Activated naive CD4-positive, alpha-beta T cell treated with anti-CD3 and anti-CD28 coated beads, Interleukin-2, amount 50 U/mL, for 72 hours (primary cell): ENCODE measurements at places on chromosomes 5 and 9.

- no peak for DNase-seq
Measured at GRCh38 chr5:90488791-90489190, 14.1 kb downstream of the POLR3G start.

GRCh38 chr9:124741662-124742061, 29.4 kb downstream of the NR6A1 start:
- DNase-seq, result no peak

GRCh38 chr5:96220610-96221390, 212.2 kb downstream of the PCSK1 start:
- no peak for DNase-seq

- DNase-seq, result no peak
Measured at GRCh38 chr5:108687595-108688200, 60.0 kb upstream of the FER start.

DNA sequence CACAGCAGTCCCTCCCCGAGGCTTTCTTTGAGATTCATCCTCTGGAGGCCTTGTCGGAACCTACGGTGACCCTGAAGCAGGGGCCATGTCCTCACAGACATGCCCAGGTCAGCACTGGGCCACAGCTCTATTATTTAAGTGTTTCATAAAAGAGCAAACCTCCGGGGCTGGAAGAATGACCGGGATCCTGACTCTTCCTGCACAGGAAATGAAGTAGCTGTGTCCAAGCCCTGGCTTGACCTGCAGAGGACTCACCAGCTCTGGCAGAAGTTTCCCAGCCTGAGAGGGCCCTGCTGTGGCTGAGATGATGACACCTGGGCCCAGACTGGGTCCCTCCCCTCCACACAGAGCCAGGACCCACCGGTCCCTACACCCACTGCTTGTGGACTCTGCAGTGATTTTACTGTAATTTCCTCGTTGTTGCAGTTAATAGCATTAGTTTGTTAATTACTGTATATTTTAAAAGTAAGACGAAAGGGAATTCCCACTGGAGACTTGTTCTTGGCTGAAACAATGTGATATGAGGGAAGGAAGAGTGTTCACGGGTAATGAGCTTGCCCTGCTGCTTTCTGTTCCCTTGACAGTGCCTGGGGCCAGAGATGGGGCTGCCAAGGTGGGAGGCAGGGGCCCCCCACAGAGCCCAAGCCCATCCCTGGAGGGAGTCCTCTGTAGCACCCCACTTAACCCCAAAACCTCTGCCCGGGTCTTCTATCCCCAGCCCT, 72.2 kb downstream of the PCDH1 start:
- DNase-seq, result no peak

GRCh38 chr5:150999704-151000442, 20.5 kb upstream of the GPX3 start:
- DNase-seq, result no peak

DNA sequence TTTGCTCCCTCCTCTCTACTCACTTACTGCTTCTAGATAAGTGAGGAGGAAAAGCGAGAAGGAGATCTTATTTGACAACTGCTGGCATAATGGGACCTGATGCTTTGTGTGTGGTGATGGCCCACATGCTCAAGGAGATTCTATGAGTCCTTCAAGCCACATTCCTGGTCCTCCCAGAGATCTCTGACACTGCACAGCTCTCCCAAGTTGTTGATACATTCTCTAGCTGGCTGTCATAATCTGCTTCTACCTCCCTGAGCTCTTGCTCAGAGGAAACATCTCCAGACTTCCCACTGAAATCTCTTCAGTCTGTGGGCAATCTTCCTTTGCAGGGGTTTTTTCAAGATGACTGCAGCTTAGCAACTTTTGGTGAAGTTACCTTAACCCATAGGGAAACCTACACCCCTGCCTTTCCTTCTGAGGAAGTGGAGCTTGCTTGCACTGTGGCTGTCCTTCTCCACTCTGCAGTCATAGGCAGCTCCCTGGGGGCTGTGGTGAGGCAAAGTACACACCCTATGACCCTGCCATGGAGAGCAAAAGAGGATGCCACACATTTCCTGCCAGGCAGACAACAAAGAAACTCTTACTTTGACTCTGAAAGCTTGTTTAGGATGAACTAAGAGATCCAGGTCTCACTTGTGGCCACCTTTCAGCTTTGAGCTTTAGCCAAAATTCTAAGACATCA, 163.8 kb downstream of the TMEM38B start:
- DNase-seq, result no peak

DNA sequence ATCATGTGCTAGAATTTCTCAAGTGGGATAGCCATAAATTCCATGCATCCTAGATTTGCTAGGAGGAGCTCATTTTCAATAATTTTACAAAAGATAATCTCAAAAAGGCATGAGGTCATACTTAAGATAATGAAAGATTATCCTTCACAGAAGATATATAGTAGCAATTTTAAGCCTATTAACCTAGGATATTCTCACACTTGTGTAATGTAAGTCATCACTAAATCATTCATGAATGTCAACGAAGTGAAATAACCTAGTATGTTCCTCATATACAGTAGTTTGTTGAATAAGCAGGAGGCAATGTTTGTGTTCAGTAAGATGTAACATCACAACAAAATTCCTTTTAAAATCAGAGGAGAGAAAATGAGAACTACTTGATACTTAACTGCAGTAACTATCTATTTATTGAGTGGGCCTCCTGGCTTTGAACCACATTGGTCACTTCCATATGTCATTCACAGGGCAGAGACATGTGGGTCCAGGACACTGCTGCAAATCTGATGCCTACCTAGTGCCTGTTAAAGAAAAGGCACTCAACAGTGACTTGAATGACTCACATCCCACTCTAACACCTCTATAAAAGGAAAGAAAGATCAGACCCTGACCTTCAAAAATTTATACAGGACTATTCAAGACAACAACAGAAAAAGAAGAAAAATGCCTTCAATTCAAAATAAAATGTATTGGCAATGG, 8.2 kb downstream of the LIFR start:
- DNase-seq, result no peak

GRCh38 chr5:180806351-180807011, 3.9 kb upstream of the MGAT1 start:
- no peak for DNase-seq

DNA sequence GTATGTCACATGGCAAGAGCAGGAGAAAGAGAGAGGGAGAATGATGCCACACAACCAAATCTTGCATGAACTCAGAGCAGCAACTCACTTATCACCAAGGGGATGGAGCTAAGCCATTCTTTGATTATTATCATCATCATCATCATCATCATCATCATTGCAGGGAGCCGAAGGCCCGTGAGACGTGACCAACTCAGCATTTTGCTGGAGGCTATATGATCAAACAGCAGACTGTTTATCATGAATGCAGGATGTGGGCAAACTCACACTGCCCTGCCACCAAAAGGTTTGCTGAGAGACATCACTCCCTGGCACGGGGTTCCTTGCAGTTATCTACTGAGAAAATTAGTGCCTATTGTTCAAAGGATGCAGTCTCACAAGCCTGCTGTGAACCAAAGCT, 8.6 kb upstream of the ZNF169 start:
- no peak for DNase-seq

- no peak for DNase-seq
Measured at GRCh38 chr5:52448111-52448510, 339.6 kb upstream of the ITGA1 start.

DNA sequence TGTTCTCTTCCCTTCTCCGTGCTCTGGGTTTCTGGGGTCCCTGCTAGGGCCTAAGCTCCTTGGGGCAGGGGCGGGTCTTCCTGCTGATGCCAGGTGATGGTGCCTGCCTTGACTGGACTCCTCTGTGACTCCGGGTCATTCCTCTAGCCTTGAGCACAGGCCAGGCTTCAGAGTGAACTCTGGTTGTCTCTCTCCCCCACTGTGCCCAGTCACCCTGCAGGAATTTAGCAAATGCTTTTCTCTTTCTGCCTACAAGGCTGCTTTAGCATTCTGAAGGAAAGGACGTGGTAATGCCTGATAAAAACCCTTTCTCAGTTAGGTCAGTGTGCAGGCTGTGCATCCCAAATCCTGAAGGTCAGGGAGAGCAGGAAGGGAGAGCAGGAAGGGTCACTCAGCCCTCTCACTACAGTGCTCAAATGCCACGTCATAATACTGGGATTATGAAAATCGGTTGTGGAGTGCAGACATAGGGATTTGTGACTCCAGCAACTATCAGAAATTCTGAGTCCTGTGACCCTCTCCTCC, 2.7 kb downstream of the CXCL14 start:
- no peak for DNase-seq

DNA sequence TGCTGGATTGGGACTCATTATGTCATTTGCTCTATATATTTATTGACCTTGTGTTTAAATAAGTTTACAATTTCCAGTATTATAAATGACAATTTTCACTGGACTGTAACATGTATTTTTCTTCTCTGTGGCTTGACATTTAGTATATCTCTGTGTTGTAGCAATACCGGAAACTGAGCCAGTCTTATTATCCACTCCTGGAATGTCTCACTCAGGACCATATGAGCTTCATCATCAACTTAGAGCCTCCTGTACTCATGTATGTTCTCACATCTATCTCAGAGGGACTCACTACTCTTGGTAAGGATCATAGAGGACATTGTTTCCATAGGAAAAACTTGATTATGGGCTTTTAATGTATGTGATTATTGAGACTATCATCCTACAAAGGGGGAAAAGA, 66.5 kb upstream of the TLX3 start:
- DNase-seq, result no peak

DNA sequence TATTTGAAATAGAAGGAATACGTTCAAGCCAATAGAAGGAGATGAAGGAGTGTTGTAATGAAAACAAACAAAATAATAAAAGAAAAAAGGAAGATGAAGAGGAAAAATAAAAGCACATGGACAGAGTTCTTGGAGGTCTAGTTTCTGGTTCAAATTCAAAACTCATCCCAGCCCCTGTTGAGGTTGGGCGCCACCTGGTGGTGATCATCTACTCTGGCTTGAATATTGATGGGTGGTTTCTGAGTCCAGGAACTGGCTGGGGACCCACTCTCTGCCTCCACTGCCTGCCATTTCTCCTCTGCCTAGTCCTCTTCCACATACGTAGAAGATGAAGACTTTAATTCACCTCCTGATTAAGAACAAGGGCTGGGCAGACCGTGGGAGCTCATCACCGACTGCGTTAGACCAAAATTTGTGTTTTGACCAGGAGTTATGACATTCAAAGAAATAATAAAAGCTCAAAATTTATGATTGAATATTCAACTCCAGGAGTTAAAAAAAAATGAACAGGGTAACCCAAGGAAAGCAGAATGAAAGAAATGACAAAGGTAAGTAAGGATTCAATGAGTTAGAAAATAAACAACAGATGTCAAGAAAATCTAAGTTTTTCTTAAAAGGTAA, 99.0 kb upstream of the SLC1A3 start:
- no peak for DNase-seq

GRCh38 chr9:34027845-34028574, 20.7 kb downstream of the UBAP2 start:
- DNase-seq, result no peak

DNA sequence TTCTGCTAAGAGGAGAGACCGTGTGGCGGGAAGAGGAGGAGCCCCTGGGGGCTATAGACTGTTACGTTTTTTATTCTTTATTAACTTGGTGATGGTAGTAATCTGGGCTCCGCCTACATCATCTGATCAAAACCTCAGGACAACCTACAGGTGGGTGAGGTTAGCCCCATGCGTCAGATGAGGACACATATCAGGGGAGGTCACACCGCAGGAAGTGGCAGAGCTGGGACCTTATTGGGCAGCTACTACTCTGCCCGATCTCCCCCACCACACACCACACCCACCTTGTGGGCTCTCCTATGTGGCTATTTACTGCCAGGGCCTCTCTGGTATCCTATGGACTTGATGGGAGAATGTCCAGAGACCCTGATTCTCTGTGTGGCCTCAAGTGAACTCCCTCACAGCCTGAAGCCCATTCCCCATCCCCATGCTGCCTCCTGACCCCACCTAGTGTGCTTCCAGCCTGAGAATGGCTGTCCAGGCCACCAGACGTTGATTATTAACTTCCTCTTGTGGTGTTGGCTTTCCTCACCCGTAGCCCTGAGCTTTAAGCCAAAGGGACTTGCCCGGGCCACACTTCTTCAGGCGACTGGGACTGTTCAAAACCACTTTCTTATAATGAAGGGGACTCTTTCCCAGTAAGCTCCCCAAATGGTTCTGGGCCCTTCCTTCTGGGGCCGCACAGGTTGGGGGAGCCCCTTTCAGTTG, 8.2 kb downstream of the UNC5A start:
- no peak for DNase-seq

DNA sequence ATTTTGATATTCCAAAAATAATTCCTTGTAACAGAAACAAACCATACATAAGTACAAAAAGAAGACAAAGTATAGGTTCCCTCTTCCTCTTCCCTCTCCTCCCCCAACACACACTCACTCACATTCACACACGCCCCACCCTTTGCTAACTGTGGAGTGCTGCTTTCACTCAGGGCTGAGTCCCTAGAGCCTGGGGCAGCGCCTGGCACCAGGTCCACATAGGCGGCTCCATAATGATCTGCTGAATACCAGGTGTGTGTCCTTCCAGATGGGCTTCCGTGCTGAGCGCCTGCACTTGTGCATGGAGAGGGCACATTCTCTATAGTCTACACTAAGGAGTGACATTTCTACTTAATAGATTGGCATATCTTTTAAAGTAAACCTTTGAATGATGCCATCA, 3.7 kb downstream of the SEMA4D start:
- DNase-seq, result no peak
